Chondrocyte (in vitro differentiated cells): ENCODE measurements at places on chromosomes 1 and 21. TPM values are rescaled to one million over a fixed set of nuclear protein-coding genes. Genes with fewer than 3 reads are reported as not detected.

The DYNLT5 gene
- total RNA-seq: not detected in 3 replicates

DNA sequence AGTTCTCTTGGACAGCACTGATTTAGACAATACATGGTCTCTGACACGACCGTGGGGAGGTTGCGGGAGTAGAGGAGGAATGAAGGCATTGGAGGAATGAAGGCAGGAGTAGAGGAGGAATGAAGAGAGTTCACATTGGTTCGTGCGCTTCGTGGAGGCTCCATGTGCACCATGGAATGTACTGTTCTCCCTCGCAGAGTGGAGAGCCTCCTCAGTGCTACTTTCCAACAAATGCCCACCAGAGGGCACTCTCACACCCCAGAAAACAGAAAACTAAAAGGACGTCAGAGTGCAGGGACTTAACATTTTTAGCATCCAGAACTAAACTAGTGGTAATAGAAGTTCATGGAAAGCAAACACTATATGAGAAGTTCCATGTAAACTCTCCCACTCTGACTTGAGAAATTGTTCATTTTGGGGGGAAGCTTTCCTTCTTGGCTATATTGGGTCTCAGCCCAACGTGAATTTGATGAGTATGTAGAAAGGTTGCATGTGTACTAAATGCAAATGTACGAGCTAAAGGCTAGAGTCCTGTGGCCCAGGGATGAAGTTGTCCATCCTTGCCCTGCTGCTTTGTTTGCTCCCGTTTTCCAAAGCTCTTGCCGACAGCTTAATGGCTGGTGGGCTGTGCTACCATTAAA, 211.6 kb downstream of the LMX1A start:
- no peaks in the 10 kb centered on the region for H3K4me1 ChIP-seq
- no peak overlapping the region for H3K27ac ChIP-seq
- no peak overlapping the region for H3K4me3 ChIP-seq
- no peaks in the 10 kb centered on the region for H3K36me3 ChIP-seq
- DNase-seq: no peak
- peaks cover 29% of the 10 kb centered on the region for H3K27me3 ChIP-seq

GRCh38 chr1:22470227-22470626, 18.6 kb downstream of the ZBTB40 start:
- H3K27me3 ChIP-seq: no peaks in the 10 kb centered on the region
- peaks cover 21% of the 10 kb centered on the region for H3K4me1 ChIP-seq
- peaks cover 1% of the 10 kb centered on the region for H3K36me3 ChIP-seq

The YOD1 gene
- total RNA-seq: 5.3 to 6.3 TPM (median 5.5 TPM) in 3 replicates

The AMY2A gene
- not detected in 3 replicates for total RNA-seq
